ENCODE measurements at places on chromosomes 11 and 22.

DNA sequence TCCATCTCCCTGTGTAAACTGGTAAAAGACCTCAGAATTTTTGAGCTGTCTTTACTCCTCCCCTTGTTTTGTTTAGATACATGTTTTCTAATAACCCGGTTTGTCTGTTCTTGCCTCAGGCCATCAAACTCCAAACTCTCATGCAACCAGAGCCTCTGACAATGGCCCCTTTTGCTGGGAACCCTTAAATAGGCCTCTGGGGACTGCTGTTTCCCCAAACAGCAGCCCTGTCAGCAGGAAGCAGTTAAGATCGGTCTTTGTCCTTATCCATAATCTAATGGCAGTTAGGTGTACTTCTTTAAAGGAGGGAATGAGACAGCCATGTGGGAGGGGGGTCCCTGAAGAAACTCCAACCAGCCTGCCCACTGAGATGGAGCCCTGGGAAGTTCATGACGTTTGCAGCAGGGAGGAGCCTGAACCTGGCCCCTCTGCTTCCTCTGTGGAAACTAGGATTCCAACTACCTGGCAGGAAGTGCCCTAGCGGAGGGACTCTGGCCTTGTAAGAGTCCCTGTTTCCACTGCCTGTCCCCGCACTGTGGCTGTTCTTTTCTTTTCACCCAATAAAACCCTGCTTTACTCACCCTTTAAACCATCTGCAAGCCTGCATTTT lies 1354.4 kb downstream of the LRRC4C start:
- no peak for DNase-seq

GRCh38 chr11:19922689-19923035 lies 210.0 kb downstream of the NAV2 start:
- DNase-seq = no peak

- DNase-seq = no peak
Observed at GRCh38 chr11:72217841-72218240, 1.2 kb downstream of the FOLR2 start.

DNA sequence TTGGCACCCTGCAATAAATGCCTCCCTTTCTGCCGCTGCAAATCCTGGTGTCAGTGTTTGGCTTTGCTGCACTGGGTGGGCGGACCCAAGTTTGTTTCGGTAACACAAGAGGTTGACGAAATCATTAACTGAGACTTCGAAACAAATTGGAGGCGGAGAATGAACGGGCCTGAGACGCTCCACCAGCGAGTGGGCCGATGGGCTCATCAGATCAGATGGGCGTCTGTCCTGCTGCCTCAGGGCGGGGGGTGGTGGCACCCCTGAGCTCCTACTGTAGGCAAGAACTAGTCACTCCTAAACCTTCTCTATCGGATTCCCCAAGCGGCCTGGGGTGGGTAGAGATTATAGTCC lies 918 bp upstream of the CAPN5 start:
- no peak for DNase-seq

- no peak for DNase-seq
Observed at GRCh38 chr11:110358336-110358735, 61.9 kb upstream of the RDX start.

- DNase-seq = peak; percentile 40
Observed at GRCh38 chr11:119363851-119364590, 17.5 kb downstream of the USP2 start.

DNA sequence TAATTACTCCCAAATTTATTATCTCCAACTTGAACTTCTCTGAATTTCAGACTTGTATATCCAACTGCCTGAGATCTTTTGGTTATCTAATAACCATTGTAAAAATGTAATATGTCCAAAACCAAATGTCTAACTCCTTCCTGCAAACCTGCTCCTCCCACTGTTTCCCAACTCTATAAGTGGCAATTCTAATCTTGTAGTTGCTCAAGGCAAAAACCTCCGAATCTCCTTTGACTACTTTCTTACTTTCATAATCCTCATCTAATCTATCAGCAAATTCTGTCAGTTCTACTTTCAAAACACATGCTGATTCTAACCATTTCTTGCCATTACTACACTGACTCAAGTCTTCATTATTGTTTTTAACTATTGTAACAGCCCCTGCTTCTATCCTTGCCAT lies 55.7 kb downstream of the FAM168A start:
- no peak for DNase-seq

DNA sequence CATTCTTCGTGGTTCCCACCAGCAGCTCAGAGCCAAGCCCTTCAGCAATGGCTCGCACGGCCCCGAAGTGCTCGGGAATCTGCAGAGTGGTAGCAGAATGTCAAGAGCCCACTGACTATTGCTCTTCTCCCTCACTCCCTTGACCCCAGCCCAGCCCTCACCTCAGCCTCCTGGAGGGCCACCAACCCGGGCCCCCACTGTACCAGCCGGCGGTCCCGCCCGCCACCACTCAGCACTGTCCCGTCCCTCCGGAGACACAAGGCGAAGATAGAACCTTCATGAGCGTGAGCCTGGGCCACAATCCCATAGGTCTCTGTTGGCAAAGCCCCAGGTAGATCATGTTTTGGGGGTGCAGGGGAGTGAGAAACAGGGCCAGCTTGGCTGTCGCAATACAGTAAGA lies 4.2 kb upstream of the MTA2 start:
- no peak for DNase-seq

DNA sequence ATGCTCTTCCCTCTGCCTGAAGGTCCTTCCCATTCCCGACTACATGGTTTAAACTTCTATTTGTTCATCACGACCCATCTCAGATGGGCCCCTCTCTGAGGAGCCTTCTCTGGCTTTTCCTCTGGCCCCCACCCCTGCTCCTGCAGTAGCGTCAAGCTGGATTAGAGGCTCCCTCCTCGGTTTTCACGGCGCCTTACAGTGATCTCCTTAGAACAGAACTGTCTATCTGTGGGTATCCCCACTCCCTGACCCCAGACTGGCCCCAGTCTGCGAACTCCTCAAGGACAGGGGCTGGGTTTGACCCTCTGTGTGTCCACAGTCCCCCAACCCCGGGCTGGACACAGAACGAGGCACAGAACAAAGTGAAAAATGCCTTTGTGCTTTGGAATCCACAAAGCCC lies 2.8 kb downstream of the PLEKHB1 start:
- DNase-seq = no peak

- no peak for DNase-seq
Observed at GRCh38 chr11:110112457-110112856, 19.3 kb downstream of the ZC3H12C start.

DNA sequence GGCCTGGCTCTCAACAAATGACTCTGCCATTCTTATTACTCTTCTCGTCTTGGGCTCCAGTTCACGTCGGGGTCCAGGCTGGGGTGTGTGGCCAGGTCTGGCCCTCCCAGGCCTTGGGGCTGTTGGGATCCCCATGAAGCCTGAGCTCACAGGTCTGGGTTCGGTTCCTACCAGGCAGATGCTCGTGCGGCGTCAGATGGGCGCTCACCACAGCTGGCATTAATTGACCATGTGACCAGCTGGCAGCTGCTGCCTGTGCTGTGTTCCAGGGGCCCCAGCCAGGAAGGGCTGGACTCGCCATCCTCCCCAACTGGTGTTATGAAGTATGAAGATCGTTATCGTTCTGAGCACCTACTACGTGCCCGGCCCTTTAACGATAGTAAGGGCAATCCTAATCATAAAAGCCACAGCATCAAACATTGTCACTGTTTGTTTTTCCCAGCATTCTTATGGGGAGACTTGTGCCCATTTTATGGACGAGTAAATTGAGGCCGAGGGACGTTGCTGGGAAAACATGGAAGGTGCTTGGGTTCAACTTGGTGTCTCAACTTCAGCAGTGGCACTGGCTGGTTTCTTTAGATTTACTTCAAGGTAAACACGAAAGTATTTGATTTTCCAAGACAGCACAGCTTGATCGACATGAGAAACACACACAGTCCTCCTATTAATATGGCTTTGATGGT lies 26.8 kb upstream of the CACNG2 start:
- DNase-seq = no peak

DNA sequence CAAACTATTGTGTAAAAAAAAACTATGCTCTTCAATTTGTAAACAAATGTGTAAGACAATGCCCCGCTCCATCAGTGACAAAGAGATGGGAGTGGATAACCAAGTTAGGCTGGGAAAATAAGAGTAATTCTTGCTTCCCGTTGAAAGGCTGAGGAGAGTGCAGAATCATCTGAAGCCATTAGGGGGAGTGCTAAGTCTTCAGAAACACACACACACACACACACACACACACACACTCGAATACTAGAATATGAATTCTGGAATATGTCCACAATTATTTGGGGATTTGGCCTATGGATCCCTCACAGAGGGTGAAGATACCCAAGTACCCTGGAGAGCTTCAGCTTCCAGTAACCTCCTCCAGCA lies 27.8 kb upstream of the ROBO3 start:
- DNase-seq = no peak

- DNase-seq = no peak
Observed at GRCh38 chr11:17601676-17602075, 54.6 kb downstream of the OTOG start.

- no peak for DNase-seq
Observed at GRCh38 chr11:73726825-73727224, 34.0 kb downstream of the RAB6A start.

GRCh38 chr22:46165977-46166376 lies 15.7 kb downstream of the PPARA start:
- no peak for DNase-seq

GRCh38 chr11:31509051-31509428 lies 382 bp downstream of the IMMP1L start:
- DNase-seq = no peak

DNA sequence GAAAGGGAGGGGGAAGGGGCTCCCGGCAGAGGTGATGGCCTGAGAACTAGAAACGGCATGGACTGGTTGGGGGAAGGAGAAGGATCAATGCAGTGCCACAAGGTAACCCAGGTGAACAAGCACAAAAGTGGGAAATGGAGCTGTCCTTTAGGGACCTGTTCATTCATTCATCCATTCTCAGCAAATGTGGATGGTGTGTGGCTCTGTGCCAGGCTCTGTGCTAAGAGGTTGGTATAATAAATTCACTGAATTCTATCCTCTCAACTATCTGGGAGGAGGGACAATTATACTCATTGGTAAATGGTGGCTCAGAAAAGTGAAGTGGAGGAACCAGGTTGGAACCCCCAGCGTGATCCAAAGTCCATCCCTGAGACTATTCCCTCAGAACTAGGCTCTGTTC lies 18.6 kb upstream of the ARAP1 start:
- DNase-seq = no peak

DNA sequence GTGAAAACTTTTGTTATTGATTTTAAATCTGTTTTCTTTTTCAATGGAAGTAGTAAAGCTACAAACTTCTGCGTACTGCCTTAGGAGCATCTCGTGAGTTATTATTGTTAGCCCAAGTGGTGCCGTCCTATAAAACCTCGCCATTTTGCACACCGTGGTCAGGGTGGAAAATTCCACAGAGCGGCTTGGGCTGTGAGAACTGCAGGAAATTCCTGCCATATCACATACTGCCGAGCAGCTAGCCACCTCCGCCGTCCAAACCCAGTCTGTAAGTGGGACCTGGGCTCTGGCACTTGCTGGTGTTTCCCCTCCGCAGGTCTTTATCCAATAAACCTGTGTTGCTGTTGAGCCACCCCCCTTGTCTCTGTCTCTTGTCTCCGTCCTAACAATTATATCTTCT lies 88.0 kb upstream of the POU2AF2 start:
- DNase-seq = no peak

DNA sequence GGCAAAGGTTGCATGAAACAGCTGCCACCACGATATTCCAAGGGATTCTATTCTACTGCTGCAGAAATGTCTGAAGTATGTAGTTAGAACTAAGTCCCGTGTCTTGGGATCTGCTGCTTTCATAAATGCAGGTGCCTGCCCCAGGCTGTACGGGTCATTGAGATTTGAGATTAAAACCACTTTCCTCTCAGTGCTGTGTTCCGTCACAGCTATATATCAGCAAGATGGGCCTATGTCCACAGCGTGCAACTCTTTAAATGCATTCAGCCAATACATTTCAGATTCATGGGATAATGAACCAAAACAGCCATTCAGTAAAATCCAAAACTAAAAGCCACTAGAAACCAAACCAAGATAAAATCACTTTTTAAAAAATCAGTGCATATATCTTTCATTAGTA lies 107.3 kb upstream of the LUZP2 start:
- no peak for DNase-seq

DNA sequence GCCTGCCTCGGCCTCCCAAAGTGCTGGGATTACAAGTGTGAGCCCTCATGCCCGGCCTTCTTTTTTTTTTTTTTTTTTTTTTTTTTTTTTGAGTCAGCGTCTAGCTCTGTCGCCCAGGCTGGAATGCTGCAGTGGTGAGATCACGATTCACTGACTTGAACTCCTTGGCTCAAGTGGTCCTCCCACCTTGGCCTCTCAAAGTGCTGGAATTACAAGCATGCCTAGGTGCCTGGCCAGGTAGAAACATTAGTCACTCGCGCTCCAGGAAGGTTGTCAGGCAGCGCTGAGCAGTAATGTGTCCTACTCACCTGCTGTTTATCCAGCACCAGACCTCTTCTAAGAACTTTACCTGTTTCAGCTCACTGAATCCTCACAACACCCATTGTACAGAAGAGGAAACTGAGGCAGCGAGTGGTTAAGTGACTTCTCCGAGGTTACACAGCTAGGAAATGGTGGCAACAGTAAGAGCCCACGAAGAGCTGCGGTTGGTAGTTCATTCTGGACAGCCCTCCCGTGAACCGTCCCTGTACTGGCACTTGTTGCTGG lies 496 bp upstream of the CST6 start:
- DNase-seq = no peak

DNA sequence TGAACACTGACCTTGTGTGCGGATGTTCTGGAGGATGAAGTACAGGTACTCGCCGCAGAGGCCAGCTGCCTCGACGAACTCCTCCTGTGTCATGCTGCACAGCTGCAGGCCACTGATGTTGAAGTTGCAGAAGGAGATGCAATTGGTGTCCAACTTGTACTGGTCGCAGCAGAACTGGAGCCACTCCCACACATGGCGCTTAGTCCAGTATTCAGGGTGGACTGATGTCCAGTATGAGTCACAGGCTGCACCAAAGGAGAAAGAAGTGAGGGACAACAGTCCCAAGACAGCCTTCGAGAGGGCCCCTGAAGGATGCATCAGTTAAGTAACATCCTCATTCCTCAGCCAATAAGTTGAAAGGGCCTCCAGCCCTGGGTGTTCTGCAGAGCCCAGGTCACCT lies 20.1 kb downstream of the ELF5 start:
- DNase-seq = no peak

DNA sequence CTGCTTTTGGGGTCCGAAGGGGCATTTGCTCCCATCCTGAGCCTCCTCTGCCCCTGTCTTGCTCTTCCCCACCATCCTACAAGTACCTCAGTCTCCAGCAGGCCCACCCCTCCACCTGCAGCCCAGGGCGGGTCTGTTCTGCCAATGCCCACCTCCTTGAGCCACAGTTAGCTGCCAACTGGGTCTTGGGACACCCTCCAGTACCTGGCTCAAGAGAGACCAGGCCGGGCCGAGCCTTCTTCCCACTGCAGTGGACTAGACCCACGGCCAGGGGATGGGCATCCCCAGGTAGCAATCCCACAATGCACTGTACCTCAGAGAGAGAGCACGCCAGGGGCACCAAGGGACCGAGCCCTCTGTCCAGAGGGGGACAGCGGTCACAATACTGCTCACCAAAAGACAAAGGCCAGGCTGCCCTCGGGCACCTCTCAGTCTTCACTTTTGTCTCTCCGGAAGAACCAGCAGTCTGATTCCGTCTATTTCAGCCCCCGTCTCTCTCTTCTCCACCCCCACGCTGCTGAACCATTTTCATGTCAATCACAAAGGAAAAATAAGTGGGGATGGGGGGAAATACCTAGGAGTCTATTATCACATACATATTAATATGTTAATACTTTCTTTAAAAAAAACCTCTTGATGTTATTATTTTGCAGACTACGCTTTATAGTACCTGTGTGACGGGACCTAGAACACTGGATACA lies 51.7 kb downstream of the SYT13 start:
- no peak for DNase-seq

All from activated gamma-delta T cell treated with Interleukin-2 at 50 U/mL for 16 hours (primary cell).